ENCODE measurements at places on chromosomes 13 and 19. TPM values are rescaled to one million over a fixed set of nuclear protein-coding genes. Genes with fewer than 3 reads are reported as not detected.

The ZNF570 gene
- 1.4 TPM for total RNA-seq

The LILRA1 gene
- total RNA-seq, result 0.16 TPM

The MUC16 gene
- total RNA-seq, result 0.56 TPM

The RRAS gene
- total RNA-seq, result 16.4 TPM

The ZNF805 gene
- 6.8 TPM for total RNA-seq

The SELENOV gene
- total RNA-seq, result not detected

The ZNF723 gene
- total RNA-seq, result not detected

The LILRB1 gene
- total RNA-seq, result 1.3 TPM

GRCh38 chr13:47135800-47136503 is 239.1 kb upstream of the HTR2A start:
- ATAC-seq, result no peak

- no peak for ATAC-seq
These were observed 440.9 kb downstream of the KLF5 start for GRCh38 chr13:73499695-73500094.

GRCh38 chr13:34722922-34723321 is 219.1 kb upstream of the NBEA start:
- ATAC-seq, result no peak

GRCh38 chr19:31126236-31126635 is 223.0 kb downstream of the TSHZ3 start:
- no peak for ATAC-seq

GRCh38 chr19:32743447-32743846 is 23.9 kb downstream of the TDRD12 start:
- no peak for ATAC-seq

- no peak for ATAC-seq
These were observed 24.4 kb downstream of the PLA2G4C start for GRCh38 chr19:48085904-48086864.

- no peak for ATAC-seq
These were observed 59.4 kb downstream of the CCNE1 start for GRCh38 chr19:29871143-29871542.

DNA sequence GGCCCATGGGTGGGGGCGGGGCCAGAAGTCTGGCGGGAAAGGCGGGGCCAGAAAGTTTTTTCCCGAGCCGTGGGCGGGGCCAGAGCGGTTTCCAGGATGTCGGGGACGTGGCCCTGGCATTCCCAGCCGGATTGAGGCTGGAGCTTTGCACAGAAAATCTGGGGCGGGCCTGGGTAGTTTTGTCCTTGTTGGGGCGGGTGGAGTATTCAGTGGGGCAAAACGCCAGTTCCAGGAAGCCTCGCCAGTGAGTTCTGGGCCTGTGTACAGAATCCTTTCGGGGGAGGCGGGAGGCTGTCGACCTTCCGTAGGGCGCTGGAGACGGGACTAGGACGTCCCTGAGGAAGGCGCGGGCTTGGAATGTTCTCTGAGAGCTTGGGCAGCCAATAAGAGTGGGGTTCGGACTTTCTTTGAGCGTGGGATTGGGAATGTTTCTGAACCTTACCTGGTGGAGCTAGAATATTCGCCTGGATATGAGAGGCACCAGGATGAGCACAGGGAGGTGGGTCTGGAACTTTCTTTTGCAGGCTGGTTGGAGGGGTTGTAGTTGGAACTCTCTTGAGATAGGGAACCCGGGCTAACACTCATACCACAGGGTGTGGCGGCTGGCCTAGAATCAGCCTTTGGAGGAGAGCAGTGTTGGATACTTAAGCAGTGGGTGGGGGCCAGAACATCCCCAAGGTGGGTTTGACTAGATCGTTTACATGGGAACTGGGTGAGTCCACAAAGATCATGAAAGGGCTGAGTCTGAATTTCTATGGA is 1.3 kb downstream of the CCDC9 start:
- peak; percentile 12 for ATAC-seq

DNA sequence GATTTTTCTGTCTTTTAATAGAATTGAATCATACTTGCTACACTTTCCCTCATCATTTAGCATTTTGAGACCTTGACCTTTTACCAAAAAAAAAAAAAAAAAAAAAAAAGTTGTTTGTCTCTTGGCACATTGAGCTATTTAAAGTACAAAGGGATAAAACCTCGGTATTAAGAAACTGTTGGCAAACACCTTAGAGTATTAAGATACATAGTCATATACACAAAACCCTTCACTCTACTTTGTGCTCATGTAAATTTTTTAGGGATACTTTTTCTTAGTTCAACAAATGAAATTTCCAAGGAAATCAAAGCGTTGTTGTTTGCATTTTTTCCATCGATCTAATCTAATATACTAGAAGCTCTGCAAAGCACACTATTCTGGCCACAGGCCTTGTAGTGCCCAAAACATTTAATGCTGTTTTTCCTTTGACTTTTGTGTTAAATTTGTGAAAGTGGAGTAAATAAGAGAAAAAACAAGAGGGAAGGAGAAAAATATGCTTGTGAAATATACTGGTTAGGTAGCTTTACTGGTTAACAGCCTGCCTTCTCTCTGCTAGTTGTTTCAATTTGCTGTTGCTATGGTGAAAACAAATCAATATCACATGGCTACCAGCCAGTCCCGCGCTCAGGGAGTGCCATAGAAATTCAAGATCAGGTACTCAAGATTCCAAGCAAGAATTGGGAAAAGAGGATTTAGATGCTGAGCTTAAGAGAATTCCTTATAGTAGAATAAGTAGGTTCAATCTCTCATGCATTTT is 2.6 kb downstream of the MBNL2 start:
- ATAC-seq, result no peak

- ATAC-seq, result peak; percentile 35
These were observed 65.9 kb downstream of the ENOX1 start for GRCh38 chr13:43720780-43721397.

GRCh38 chr19:41708481-41708880 is at the start of gene CEACAM5:
TSS of gene CEACAM5 (plus strand) at chr19:41708626. CDS start at chr19:41708732, 106 bp downstream.
- ATAC-seq, result peak; percentile 49

DNA sequence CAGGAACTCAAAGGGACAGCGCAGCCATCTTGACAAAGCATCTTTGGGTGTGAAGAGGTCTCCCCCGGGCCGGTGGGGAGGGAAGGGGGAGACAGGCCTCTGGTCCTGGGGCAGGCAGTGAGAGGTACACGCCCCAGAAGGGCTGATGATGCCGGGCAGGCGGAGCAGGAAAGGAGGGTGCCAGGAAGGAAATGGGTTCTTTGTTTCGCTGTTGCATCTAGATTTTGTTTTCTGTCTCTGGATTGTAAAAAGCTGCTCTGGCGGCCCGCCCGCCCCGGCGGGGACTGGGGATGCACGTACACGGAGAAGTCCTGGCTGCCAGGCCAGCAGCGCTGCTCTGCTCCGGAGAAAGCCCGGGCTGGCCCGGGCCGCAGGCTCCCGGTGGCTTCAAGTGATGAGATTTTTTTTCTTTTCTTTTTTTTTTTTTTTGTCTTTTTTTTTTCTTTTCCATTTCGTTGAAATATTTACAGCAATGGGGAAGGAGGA is 13.2 kb upstream of the ASF1B start:
- peak; percentile 59 for ATAC-seq

- no peak for ATAC-seq
These were observed 4.6 kb downstream of the SPRY2 start for GRCh38 chr13:80336370-80336769.

GRCh38 chr19:41691268-41691970 is 3.3 kb upstream of the CEACAM7 start:
- ATAC-seq, result no peak

DNA sequence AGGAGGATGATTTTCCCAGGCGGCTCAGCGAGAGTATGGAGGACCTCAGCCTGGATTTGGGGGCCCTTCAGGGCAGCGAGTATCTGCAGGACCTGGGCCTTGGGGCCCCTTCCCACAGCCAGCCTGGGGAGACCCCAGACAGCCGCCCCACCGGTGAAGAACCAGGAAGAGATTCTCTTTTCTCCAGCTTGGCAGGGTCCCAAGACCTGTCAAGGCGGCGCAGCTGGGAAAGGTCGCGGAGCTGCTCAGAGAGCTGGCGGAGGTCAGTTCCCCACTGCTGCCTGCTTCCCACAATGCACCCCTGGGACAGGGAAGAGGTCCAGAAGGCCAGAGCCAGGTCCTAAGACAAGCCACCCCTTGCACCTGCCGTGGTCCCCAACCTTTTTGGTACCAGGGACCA is 24.1 kb downstream of the ARHGEF18 start:
- ATAC-seq, result peak; percentile 10

DNA sequence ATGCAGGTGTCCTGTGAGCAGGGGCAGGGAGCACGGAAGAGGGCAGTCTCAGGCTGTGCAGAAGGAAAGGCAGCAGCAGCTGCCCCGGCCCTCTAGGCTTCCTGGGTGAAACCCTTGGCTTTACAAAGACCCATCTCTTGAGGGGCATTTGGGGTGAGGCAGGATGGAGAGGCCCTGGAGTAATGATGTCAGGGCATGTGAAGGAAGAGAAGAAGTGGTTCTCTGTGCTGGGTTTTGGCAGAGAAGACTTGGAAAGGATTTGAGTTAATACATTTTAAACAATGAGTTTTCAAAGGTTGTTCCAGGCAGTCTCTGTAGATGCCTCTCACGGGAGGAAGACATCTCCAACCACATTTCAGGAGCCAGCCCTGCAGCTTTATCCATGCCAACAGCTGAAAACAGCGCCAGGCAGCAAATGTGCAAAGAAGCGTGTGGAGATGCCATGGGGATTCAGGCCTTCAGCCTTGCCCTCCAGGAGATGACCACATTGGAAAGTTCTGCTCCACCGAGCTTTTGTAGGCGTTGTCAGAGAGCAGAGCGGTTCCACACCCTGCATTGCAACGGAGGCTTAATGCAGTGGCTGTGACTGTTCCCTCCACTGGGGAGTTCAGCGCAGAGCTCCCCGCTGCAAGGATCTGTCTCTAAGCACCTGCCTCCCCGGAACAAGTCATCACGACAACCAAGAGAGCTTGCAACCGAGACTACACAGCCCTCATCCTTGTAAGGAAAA is 322.8 kb downstream of the UQCRFS1 start:
- no peak for ATAC-seq

DNA sequence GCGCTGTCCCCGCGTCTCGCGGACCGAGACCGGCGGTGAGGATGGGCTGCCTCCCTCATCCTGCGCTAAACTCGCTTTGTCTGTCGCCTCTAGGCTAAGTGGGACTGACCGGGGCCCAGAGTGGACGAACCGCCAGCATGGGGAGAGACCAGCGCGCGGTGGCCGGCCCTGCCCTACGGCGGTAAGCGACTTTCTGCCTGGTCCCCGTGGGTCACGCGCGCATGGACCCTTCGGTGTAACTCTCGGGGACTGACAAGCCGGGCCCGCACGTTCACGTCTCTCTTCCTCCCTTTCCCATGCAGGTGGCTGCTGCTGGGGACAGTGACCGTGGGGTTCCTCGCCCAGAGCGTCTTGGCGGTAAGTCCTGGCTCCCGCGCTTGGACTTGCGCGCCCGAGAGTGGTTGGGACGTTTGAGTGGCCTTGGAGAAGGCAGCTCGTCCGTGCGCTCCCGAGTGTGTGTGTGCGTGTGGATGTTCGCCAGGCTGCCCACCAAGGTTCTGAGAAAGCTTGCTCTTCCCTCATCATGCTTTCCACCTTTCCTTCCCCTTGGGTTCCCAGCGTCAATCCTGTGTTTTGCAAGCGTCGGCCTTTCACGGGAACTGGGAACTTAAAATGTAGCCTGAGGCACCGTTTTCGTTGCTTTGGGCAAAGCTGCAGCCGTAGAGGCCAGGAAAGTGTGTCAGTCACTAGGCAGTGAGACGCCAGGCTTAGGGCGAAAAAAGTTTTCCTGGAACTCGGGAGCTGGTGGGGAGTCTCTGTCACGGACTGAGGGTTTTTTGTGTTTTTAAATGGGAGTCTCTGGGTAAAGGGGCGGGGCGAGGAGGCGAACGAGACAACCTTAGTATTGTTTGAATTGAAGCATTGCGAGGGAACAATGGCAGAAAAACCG is 927 bp downstream of the COL4A2 start:
- ATAC-seq, result peak; percentile 29

- no peak for ATAC-seq
These were observed 34.2 kb upstream of the MAP3K10 start for GRCh38 chr19:40157059-40157458.

GRCh38 chr13:50222569-50223332 is 207.5 kb downstream of the KCNRG start:
- peak; percentile 64 for ATAC-seq

DNA sequence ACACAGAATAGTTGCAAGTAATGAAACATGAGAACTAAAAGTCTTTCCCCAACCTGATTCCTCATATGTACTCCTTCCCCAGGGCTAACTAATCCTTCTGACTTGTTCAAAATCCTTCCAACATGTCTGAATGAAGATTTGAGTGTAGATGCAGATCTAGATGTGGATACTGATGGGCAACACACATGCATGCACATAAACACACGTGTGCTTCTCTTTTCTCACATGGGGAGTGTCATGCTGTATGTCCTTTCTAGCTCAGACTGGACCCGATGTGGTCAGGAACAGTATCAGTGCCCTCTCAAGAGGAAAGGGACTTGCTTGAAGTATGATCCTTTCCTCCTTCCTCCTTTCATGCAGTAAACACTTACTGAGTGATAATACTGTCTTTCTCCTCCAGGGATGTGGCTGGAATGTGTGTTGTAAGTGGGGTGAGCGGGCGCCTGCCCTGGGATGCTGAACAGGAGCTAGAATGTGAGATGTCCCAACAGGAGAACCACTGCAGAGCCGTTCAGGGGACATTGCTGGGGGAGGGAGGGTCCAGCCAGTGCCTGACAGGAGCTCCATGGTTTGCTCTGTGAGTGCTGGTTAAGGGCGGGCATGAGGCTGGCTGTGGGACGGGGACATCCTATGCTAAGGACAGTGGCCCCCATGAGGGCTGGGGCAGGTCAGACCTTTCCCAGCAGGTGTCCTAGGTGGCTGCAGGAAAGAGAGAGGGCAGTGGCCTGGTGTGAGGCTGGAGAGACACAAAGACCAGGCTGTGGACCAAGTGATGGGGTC is 146.9 kb downstream of the TEX29 start:
- ATAC-seq, result no peak

DNA sequence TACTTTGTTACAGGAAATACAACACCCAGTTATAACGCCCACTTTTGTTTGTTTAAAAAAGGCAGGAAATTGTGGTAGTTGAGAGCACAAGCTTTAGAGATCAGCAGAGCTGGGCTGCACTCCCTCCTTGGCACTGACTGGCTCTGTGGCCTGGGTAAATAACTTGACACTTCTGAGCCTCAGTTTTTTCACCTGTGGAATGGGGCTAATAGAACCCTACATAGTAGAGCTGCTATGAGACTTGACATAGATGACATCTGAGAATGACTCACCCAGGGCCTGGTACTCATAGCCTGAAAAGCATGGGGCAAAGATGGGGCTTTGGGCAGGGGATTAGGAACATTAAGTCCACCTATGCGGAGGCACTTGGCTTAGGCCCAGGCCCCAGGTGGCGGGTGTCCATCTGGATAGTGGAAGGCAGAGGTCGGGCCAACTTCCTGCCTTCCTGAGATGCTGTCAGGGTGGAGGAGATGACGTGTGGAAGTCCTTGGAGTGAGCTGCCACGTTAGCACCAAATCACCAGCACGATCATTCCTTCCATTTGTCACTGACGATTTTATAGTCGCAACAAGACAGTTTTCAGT is 159.1 kb downstream of the KATNAL1 start:
- no peak for ATAC-seq

GRCh38 chr13:81848291-81848690 is 1507.4 kb upstream of the SPRY2 start:
- no peak for ATAC-seq
